NCI-H187 treated with DMSO at 0.1 percent for 48 hours (cell line): ENCODE measurements at places on chromosomes 13 and 19.

DNA sequence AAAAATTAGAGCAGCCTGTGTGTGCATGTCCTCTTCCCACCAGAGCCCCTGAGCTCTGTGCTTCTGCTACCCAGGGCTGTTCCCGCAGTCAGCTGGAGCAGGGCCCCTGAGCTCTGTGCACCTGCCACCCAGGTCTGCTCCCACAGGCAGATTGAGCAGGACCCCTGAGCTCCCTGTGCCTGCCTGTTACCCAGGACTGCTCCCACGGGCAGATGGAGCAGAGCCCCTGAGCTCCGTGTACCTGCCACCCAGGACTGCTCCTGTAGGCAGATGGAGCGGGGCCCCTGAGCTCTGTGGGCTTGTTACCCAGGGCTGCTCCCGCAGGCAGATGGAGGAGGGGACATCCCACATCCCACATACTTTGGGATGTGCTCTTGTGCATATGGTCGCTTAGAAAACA lies 186.8 kb upstream of the SOX1 start:
- no peak for DNase-seq

DNA sequence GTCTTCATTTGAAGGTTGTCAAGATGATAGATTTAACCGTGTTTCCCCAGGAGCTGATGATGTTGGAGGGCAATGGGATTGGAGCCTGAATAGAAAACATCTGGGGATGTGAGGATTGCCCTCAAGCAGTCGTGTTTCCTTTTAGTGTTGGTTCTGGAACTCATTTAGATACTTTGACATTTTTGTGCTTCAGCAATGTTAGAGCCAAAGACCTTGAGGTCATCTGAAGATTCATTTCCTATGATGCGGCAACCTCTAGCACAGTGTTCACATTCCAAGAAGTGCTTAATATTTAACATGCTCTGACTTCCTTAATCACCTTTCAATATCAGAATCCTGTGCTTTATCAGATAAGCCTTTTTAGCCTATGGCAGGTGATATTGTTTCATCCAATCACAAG lies 82.7 kb downstream of the SLC10A2 start:
- no peak for DNase-seq

- no peak for DNase-seq
Observed at GRCh38 chr19:49746206-49746958, 16.7 kb downstream of the TSKS start.

GRCh38 chr13:97369261-97369893 lies 64.6 kb upstream of the RAP2A start:
- DNase-seq: no peak

DNA sequence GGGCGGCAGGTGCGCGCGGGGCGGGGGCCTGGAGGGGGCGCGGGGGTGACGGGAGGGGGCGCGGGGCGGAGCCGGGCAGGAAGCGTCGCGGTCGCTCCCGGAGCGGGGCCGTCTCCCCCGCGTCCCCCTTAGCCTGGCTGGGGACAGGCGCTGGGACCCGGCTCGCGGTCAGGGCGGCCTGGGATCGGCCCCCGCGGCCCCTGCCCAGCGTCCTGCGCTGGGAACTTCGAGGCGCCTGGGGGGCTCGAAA lies 74.7 kb upstream of the MCF2L start:
- DNase-seq: no peak

GRCh38 chr19:30842926-30843325 lies 470.7 kb downstream of the ZNF536 start:
- no peak for DNase-seq
